Hematopoietic multipotent progenitor cell treated with erythropoietin and hydrocortisone succinate and interleukin-3 and kit ligand, for 6 days (in vitro differentiated cells): ENCODE measurements at places on chromosomes 16 and 17.

- DNase-seq: no peak
Measured at GRCh38 chr17:75353176-75353575, 52.3 kb downstream of the GRB2 start.

DNA sequence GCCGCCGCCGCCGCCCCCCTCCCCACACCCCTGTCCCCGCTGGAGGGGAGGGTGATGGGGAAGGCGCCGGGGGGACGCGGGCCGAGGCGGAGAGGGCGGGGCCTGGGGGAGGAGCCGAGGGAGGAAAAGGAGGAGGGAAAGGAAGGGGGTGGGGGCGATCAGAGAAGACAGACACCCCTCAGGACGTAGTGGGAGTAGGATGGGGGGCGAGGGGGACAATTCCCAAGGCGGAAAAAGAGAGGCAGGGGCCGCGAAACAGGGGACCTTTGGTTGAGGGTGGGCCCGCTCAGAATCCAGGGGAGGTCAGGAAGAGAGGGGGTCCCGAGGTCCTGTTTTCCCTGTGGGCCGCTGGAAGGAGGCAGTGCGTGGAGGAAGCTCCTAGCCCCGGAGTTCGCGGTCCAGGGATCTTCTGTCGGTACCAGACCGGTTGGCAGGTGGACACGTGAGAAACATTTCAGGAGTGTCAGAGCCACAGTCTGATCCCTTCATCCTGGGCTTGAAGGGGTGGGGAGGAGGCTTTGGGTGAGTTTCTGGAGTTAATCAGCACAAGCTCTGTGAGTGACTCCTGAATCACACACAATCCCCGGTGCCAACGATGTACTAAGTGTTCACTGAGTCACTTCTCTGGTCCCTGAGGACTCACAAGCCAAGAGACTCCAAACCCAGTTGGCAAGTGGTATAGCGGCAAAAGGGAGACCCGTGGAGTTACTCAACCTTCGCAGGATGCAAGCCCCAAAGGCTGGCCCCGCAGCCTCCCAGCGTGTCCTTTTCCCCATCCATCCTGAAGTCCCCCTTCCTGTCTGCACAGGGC, at the start of gene XYLT1:
XYLT1 (minus strand) TSS at position 53 of the 811 bp plus-strand sequence. CDS start 164 bp downstream, outside the sequence.
- DNase-seq: peak; percentile 52

GRCh38 chr17:10149573-10150399, 48.6 kb downstream of the GAS7 start:
- peak; percentile 79 for DNase-seq

DNA sequence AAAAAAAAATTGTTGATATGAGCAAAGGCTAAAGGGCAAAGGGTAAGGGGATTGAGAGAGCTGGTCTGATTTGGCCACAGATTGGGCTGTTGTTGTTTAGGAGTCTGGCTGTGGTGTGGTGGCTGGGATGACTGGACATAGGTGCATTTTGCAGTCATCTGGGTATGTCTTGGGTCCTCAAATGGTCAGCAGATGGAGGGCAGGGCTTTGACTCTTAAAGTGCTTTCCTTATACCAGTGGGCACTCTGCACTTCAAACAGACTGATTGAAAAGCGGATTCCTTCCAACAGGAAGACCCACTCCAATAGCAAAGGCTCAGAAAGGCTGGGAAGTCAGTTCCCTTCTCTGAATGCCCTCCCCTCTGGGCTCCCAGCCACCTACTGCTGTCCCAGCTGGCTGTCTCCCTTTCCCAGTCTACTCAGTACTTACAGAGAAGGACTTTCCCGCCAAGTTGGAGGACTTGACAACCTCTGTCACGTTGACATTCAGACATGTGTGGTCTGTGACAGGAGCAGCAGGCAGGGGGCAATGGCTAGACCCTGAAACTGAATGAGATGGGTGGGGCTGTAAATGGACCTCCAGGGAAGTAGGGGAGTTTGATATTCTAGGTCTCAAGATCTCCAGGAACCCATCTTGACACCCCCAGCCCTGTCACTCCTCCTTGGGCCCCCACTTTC, 19.6 kb upstream of the MFSD6L start:
- DNase-seq: no peak

DNA sequence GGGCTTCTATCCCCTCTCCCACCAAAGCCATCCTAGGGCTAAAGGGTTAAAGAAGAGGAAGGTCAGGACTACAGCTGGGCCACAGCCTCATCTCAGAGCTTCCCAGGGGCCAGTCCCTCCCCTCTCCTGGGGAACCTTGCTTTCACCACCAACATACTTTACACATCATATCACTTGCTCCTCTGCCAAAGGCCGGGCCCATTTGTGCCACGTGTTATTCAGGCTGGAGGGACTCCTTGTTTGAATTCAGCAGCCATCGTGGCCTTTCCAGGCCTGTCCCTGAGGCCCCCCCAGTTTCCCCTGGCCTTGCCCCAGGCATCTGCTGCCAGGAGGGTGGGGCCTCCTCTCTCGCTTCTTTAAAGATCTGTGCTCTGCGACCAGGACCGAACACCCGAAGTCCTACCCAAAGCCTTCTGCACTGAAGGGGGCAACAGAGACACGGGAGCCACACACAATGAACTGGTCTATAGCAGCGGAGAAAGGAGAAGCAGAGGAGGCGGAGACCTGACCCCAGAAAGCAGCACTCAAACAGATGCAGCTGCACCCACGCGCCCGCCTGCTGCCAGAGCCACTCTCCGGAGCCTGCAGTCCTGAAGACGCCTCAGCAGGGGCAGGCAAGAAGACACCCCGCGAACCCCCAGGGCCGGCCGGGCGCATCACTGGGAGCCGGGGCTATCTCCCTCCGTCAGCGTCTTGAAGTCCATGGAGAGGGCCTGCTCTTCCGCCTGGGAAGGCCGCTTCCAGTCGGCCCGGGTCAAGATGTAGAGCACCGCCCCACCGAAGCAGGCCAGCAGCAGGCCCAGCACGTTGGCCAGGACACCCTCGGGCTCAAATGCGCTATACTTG, 12.1 kb downstream of the CYB561 start:
- DNase-seq: peak; percentile 70

DNA sequence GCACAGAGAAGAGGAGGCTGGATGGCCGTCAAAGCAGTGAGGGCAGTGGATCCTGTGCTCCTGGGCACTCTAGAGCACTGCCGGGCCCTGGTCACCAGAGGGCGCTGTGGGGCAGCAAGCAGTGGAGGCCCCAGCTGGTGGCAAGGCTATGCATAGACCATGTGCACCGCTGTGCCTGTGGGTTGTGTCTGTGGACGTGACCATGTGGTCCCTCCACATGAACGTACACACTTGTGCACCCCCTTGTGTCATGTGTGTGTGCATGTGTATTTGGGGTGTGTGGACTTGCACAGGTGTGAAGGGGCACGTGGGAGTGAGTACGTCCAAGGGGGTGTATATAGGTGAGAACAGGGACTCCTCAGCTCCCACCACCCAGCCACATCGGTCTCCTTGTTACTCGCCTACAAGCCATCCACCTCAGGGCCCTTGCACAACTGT, 4.4 kb upstream of the MAP2K3 start:
- peak; percentile 94 for DNase-seq

DNA sequence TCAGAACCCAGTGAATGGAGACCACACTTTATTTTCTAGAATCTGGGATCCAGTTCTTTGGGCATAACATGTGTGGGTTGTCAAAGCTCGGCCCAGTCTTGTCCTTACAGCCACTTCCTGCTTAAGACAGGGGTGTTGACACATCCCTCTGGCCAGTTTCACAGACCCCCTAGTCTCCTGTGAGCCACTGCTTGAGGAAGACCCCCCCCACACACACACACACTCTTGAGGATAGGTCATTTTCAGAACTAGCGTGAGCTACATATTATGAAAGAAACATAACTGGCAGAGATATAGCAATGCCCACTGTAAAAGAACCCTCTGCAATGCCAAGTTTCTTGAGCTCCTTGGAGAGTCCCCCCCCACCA, 3.2 kb upstream of the PDK2 start:
- no peak for DNase-seq

GRCh38 chr16:55871411-55872038, 3.6 kb downstream of the CES5A start:
- DNase-seq: no peak
